ENCODE measurements at places on chromosomes 11 and 22. TPM values are rescaled to one million over a fixed set of nuclear protein-coding genes. Genes with fewer than 3 reads are reported as not detected.

Gene APOA1
- not detected for total RNA-seq

DNA sequence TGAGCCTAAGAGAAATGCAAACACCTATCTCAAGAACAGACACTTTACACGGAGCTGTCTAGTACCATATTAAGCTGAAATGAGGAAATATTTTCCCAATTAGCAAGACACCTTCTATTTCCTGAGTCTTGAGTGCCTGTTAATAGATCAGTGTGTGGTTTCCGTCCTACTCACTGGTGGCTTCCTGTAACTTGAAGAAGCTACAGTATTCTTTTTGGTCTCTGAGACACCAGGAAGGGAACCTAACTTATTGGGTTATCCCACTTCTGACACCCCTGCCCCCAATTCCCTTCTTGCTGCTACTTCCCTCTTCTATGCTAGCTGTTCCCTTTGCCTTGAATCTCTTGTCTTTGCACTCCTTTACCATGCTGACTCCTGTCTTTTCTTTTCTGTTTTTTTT, 92.7 kb downstream of the FDX1 start:
- no peak for DNase-seq
- no peaks in the 10 kb centered on the region for H3K36me3 ChIP-seq
- H3K4me1 ChIP-seq: peaks cover 6% of the 10 kb centered on the region
- no peaks in the 10 kb centered on the region for H3K27me3 ChIP-seq

- no peak overlapping the region for H3K4me3 ChIP-seq
- no peak overlapping the region for H3K27ac ChIP-seq
- H3K36me3 ChIP-seq: peaks cover 2% of the 10 kb centered on the region
- H3K4me1 ChIP-seq: no peaks in the 10 kb centered on the region
- H3K27me3 ChIP-seq: peaks cover 11% of the 10 kb centered on the region
- DNase-seq: no peak
Observed at GRCh38 chr11:123040111-123040432, 21.9 kb downstream of the HSPA8 start.

- no peak overlapping the region for H3K27ac ChIP-seq
- H3K4me3 ChIP-seq: no peak overlapping the region
- peaks cover 2% of the 10 kb centered on the region for H3K4me1 ChIP-seq
Observed at GRCh38 chr22:30600921-30601320, 6.1 kb upstream of the TCN2 start.

Data from T-helper 17 cell (primary cell).